A549 (cell line): ENCODE measurements at places on chromosomes 5 and 9.

DNA sequence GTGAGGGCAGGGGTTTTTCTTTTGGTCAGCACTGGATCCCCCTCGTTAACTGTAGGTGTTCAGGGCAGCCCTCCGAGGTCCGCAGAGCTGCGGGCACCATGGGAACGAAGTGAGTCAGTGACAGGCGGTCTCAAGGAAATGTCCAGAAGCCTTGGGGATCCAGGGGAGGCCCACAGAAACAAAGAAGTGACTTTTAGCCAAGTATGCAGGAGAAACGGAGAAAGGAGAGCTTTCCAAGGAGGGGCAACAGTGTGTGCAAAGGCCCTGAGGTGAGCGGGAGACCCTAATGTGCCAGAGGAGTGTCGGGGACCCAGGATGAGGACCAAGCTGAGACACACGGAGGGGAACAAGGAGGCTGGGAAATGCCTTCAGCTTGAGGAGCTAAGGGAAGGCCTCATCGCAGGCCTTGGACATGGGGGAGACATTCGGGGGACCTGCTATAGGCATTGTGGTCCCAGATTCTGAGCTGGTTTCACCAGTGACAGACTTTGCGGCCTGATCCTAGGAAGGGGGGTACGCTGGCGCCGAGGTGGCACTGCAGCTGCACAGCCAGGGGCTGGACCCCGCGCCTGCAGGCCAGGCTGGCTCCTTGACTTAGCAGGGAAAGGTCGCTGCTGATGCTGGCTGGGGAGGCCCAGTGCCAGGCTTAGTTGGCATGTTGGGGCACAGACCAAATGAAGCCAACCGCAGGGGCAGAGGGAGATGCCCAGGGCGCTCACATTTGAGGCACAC lies 3.3 kb downstream of the LTC4S start:
- DNase-seq = no peak

DNA sequence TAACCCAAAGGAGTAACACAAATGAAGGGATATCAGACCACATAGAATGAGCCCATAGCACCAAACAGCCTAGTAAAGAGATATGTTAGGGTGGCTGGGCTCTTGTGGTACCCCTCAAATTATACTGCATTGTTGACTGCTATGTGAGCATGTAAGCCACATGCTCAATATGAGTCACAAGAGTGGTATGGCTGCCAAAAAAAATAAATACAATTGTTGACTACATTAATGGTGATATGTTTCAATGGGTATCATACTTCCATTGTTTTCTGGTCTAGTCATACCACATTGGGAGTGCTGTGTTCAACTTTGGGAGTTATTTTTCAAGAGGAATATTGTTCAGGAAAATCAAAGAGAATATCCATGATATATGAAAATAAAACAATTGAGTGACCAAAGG lies 162.4 kb upstream of the PIK3R1 start:
- no peak for DNase-seq

DNA sequence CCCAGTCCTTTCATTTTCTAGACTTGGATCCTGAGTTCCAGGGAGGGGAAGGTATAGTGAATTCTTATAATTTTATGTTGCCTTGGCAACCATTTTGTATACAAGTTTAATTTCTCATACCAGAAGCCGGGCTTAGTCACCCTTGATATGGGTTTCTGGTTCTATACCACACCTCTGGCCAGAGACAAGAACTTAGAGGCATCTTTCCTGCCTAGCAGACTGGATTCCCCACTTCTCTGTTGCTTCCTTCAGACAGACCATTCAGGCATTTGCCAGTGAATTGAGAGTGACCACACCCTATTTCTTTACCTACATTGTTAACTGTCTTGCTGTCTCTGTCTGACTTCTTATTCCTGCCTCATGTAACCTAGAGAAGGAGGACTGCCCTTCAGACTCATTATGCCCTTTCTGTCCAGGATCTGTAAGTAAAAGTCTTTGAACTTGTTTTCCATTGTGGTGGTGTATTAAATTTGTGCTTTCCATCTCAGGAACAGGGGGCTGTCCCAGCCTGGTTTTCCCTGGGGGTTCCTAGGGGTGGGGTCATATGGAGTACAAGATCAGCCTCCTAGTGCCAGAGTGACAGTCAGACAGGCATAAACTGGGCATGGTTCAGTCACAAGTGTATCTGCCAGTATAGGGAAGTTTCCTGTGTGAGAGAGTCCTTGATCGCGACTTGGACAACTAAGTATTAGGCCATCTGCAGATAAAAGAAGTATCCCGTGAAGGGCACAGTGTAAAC lies 27.4 kb downstream of the TNFSF8 start:
- no peak for DNase-seq

GRCh38 chr9:77454663-77455062 lies 193.5 kb downstream of the GNA14 start:
- no peak for DNase-seq

DNA sequence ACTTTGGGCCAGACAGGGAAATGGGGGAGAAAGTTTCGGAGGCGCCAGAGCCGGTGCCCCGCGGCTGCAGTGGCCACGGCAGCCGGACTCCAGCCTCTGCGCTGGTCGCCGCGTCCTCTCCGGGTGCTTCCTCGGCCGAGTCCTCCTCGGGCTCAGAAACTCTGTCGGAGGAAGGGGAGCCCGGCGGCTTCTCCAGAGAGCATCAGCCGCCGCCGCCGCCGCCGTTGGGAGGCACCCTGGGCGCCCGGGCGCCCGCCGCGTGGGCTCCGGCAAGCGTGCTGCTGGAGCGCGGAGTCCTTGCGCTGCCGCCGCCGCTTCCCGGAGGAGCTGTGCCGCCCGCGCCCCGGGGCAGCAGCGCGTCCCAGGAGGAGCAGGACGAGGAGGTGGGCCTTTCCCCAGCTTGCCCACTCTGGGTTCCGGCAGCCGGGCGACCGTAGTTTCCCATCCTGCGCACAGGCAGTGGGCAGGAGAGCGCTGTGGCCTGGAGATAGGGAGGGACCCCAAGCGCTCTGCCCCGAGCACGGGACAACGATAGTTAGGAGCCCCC lies 516 bp downstream of the MAST4 start:
- DNase-seq = no peak

GRCh38 chr9:109517901-109518377 lies 19.8 kb upstream of the PTPN3 start:
- no peak for DNase-seq

- no peak for DNase-seq
Measured at GRCh38 chr9:79034583-79034982, 537.2 kb upstream of the TLE4 start.

DNA sequence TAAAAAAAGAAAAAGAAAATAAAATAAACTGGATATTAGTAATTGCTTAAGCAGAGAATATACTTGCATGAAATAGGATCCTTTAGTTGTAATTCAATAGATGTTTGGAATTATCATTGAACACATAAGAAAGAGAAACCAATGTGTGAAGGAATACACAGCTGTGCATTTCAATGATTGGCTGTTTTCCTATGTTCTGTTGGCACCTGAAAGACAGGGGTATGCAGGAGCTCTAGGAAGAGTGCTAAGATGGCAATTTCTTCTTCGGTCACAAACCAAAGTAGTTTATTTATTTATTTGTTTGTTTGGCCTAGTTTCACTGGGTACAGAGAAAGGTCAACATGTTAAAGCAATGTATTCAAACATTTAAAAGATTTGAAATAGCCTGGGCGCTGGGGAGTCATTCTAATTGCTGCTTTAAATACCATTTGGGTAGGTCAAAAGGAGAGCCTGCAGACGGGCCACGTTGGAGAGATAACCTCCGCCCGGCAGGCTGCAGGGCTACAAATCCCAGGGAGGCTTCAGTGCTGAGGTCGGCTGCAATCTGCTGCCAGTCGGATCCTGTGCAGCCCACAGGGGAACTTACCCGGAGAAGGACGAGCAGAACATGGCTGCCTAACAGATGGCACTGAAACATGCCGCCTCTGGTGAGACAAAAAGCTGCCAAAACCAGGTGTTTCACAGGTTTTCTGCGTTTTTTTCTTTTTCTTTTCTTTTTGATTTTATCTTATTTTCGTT lies 154.2 kb upstream of the TYRP1 start:
- no peak for DNase-seq

GRCh38 chr5:128424646-128425045 lies 113.4 kb downstream of the FBN2 start:
- DNase-seq = no peak

- DNase-seq = no peak
Measured at GRCh38 chr9:86827893-86828292, 119.4 kb downstream of the GAS1 start.

DNA sequence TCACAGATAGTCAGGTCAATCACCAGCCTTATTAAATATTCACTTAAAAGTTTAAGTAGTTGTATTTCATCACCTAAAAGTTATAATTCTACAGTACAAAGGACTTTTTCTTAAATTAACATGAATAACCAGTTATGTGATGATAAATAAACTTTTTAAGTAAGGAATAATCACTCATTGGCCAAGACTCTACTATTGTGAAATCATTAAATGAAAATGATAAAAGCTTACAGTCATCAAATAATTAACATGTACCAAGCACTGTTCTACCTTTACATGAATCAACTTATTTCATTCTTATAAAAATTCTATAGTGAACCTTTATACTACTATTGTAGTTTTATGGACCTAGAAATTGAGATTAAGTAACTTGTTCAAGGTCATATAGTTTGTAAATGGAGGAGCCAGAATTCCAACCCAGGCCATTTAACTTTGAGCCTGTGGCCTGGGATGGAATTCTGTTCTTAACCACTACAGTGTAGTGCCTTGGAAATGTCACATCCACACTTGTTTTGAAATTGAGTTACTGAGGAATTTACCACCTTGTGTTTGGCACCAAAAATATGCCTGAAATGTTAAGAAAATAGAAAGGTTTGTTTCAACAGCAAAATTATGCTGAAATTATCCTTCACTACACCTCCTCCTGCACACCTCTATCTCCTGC lies 32.8 kb upstream of the MSANTD3 start:
- DNase-seq = no peak

DNA sequence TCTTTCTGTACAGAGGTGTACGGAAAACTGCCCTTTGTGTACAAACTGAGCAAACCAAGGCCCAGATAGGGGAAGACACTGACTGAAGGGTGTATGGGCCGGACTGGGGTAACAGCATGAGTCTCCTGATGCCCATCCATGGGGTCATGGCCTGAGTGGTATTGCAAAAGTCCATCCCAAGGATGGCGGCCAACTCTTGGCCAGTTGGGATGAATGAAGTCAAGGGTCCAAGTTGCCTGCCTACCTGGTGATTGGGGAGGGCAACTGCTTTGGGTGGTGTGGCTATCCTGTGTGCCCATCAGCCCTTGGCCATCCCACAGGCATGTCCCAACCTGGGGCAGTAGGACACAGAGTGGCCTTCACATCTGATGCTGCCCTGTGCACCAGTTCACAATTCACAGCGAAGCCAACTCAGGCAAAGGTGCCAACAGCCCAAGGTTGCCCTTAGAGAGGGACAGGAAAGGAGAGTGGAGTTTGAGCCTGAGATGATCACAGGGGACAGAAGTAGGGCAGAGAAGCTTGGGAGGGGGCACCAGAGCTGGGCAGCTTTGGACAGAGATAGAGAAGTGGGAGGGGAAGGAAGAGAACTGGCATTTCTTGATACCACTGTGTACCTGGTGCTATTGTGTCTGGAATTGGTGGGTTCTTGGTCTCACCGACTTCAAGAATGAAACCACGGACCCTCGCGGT lies 46.6 kb downstream of the COL15A1 start:
- no peak for DNase-seq

DNA sequence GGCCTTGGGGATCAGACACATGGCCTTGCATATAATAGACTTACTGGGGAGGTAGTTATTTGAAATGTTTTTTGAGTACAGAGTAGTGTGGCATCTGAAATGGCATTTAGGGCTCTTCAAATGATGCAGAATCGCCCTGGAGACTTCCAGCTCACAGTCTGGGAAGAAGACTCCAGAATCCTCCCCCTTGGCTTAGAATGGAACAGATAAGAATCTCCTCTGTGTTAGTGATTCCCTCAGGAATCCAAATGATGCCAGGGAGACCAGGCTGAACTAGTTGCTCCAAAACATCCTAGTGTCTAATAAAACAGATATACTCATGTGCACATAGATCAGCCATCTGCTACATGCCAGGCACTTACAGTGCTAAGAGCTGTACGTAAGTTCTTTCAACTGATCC lies 38.6 kb upstream of the SMC5 start:
- DNase-seq = no peak

GRCh38 chr5:36481454-36482120 lies 124.8 kb upstream of the SLC1A3 start:
- DNase-seq = no peak

DNA sequence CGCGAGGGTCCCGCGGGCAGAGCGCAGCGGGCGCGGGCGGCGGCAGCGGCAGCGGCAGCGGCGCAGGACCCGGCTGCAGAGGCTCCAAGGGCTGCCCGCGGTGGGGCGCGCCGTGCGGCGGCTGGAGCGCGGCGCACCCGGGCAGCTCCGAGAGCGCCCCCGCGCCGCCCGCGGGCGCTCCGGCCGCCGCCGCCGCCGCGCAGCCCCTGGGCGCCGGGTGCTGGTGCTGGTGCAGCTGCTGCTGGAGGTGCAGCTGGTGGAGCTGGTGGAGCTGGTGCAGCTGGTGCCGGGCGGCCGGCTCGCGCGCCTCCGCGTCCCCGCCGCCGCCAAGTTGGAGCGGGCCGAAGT lies 644 bp downstream of the IER5L start:
- DNase-seq = no peak

DNA sequence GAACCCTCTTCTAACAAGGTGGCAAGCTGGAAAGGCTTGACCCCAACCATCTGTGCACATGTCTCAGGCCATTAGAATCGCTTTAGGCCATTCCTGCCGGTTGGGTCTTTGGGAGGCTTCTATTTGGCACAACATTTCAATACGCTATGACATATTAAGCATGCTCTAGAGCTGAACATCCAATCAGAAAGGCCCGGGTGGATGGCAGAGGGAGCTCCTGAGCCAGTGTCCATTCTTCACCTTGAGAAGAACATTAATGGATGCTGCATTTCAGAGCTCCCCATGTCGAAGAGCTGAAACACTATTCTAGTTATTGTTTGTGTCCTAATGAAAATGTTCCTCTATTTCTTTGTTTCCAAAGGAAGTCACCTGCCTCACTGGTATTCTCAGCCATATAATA lies 12.8 kb downstream of the SPATA9 start:
- no peak for DNase-seq

DNA sequence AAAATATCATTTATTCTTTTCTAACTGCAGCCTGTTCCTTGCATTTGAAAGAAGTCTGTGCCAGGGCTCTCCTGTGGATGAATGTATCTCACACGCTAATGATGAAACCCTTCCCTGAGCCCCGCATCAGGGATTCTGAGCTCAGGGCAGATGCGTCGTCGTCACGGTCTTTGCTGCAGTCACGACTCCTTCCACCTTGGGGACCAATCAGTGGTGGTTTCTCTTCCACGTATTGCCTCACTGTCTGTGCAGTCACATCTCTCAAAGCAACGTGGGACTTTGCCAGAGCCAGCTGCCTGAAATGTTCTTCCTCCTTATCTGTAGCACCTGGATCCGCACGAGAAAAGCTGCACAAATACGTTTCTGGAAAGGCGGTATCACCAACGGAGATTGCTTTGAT lies 13.9 kb upstream of the UBE2QL1 start:
- DNase-seq = no peak
